ENCODE measurements at places on chromosomes 6 and 20.
A peak's percentile ranks its signal among the peaks of the same experiment; 100 is the strongest.

DNA sequence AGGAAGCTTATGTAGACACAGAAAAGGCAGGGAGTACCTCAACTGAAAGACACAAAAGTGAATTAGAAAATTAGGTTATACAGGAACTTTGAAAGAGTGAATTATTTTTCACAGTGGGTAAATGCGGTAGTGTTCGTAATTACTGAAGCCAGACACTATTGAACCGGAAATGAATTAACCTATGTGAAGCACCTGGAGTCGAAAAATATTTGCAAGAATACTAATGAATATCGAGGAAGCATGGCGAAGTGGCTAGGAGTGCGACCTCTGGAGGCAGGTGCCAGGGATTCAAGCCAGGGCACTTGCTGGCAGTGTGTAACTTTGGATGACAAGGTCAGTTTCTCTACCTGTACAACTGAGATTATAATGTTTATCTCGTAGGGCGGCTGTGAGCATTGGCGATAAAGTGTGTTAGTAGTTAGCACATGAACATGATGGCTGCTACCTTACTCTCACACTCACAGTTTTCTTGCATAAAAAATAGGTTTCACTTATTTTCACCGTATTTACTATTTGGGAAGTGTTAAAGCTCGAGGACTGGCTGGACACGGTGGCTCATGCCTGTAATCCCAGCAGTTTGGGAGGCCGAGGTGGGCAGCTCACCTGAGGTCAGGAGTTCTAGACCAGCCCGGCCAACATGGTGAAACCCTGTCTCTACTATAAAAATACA lies 567 bp upstream of the SLC18B1 start:
- peak; percentile 48 for DNase-seq

DNA sequence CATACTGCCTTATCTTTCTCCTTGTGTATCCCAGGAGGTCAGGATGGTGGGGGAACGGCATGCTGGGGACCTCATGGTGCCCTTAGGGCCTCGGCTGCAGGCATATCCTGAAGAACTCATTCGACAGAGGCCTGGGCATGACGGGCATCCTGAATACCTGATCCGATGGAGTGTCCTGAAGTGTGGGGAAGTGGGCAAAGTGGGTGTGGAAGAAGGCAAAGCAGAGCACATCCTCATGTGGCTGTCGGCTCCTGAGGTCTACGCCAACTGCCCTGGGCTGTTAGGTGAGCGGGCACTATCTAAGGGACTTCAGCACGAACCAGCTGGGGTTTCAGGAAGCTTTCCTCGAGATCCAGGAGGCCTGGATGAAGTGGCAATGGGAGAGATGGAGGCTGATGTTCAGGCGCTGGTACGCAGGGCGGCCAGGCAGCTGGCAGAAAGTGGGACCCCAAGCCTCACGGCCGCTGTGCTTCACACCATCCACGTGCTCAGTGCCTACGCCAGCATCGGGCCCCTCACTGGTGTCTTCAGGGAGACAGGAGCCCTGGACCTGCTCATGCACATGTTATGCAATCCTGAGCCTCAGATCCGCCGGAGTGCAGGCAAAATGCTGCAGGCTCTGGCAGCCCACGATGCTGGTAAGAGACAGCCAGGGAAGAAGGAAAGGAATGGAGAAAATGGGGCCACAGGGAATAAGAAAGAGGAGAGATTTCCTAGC lies 2.4 kb downstream of the CUL9 start:
- no peak for DNase-seq

- no peak for DNase-seq
These were observed 4.5 kb downstream of the SNAI1 start for GRCh38 chr20:49987015-49987867.

- DNase-seq = no peak
These were observed 78.0 kb upstream of the NHSL1 start for GRCh38 chr6:138577151-138577915.

DNA sequence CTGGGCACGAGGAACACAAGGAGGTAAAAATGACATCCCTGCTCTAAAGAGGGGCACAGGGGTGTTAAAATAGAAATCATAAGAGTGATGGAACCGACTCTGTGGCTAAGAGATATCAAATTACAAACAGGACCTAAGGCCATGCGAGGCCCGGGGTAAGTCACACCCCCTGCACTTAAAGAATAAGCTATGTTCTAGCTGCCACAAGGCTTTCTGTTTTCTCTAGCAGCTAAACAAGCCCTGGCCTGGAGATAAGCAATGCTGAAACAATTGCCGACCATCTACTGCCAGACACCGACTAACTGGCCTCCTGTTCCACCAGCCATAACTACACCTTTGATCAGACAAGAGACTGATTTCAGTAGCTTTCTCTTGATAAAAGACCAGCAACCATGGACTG lies 32.4 kb downstream of the MDGA1 start:
- DNase-seq = no peak

DNA sequence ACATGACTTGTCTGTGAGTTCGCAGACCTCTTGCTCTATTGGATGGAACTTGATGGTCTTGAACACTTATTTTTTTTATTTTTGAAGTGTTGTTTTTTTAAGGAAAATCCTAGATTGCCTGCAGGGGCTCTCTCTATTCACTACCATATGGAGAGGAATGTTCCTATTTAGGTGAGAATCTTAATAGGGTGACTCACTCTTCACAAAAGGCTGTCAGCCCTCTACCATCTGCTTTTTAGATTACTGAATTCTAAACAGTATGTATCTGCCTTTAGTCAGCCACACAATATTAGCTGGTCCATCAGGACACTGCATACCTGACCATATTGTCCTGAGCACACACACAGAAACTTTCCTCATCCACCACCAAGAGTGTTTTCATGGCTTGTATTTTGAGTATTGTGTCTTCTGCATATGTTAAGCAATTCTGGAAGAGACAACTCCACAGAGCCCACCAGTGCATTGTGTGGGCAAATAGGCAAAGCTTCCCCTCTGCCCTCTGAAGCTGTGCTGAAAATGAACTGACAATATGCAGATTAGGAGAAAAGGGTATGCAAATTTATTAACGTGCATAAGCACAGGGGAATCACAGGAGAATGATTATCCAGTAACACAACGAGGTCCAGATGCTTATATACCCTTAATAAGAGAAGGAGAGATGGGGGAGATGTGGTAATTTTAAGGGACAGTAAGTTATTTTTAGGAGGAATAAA lies 6.6 kb upstream of the BTBD9 start:
- no peak for DNase-seq

DNA sequence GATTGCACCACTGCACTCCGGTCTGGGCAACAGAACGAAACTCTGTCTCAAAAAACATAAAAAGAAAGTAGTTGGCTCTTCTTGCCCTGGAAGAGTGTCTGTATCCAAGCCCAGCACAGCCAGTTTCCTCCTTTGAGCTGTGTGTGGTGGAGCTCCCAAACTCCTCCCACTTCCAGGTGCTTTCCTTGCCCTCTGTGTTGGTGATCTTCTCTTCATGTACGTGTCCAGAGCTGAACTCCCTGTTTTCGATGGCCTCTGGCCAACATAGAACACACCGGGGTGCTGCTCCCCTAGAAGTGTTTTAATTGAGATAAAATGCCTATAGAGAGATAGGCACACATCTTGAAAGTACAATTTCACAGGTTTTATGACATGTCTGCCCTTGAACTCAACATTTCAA lies 16.7 kb upstream of the SGK2 start:
- DNase-seq = no peak

GRCh38 chr6:125356884-125357283 lies 55.1 kb upstream of the HDDC2 start:
- DNase-seq = no peak

DNA sequence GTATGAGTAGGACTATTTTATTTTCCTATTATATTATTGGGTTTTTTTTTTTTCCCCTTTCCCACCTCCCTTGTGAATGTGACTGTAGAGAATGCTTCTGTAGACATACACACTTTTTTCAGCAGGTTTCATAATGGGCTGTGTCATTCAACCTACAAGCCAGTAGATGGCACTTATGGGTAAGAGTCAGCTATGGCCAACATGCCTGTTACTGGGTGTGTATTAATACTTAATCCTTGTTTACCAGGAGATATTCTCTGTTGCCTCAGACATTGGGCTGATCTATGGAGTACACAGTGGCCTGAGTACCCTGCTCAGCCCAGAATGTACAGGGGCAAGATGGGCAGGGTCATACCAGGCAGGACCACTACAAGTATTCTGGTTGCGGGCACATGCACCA lies 382.5 kb downstream of the EPHA7 start:
- no peak for DNase-seq

- no peak for DNase-seq
These were observed 323.3 kb downstream of the CDH4 start for GRCh38 chr20:61575151-61575937.

- DNase-seq = no peak
These were observed 278.8 kb downstream of the HDGFL1 start for GRCh38 chr6:22848121-22848520.

DNA sequence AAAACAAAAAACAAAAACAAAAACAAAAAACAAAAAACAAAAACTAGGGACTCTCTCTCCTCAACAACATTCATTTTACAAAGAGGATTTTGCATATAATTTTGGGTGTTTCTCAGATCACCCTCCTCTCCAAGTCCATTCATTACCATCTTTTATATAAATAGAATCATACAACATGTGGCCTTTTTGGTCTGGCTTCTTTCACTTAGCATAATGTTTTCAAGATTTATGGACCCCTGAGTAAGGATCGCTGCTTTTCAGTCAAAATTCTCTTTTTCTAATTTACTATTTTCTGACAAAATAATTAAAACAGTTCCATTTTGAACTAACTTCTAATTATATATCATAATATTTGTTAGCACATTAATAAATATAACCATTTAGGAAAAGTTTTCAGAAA lies 94.8 kb downstream of the UBE3D start:
- no peak for DNase-seq

DNA sequence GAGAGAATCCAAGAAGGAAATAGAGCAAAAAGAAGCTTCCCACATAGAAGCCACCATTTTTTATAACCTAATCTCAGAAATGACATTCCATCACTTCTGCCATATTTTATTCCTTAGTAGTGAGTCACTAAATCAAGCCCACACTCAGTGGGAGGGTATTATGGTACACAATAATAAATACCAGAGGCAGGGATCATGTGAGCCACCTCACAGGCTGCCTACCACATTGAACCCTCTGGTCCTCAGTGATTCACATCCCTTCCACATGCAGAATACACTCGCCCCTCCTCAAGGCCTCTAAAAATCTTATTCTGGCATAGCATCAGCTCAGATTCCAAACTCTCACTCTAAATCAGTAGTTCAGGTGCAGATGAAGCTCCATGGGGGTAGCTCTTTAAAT lies 49.4 kb downstream of the TMC2 start:
- no peak for DNase-seq

DNA sequence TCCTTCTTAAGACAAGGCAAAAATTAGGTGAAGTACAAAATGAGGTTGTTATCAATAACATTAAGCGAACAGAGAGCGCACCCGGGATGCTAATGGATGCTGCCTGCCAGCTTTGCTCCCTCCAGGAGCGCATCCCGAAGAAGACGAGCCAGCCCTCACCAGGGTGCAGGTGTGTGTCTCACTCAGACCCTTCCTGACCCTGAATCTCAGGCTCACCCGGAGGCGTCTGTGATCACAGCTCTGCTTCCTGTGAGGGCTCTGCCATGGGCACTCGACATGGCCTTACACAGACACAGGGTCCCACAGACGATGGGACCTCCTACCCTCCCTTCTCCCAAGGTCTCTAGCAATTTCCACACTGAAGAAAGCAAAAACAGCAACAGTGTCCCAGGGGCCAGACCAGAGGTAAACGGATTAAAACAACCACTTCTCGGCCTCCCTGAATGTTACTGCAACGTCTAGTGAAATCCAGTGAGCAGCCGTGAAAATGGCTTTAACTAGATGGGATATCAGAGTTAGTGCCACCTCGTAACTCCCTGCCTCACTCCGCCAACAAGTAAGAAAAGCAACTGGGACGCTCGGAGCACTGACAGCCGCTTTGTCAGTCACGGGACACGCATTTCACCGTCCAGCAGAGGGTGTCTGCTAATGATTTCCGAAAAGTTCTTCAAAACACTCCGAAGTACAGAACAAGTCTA lies 11.7 kb downstream of the ZBTB46 start:
- no peak for DNase-seq

DNA sequence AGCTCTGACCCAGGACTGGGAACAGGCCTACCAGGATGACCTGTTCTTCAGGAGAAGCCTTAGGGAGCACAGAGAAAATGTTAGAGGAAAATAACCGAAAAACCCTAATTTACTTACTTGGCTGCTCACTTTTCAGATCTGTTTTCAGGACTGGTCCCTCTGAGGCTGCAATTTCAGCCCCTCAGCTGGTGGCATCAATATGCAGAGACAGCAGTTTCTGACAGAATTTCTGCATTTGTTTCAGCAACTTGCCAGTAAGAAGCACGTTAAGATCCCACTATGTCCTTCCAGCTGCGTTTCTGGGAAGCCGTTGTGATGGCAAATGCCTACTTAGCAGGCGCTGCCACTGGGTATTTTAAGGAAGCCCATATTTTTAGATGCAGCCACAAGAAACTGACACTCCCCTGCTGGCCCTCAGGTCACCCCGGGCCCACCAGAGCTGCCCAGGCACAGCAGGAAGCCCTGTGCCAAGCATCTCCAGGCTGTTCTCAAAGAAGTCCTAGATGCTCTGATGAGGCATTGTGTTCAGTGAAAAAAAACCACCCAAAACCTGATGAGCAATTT lies 7.5 kb downstream of the YTHDF1 start:
- no peak for DNase-seq
